ENCODE measurements at places on chromosomes 5 and 9.
A peak's percentile ranks its signal among the peaks of the same experiment; 100 is the strongest.

DNA sequence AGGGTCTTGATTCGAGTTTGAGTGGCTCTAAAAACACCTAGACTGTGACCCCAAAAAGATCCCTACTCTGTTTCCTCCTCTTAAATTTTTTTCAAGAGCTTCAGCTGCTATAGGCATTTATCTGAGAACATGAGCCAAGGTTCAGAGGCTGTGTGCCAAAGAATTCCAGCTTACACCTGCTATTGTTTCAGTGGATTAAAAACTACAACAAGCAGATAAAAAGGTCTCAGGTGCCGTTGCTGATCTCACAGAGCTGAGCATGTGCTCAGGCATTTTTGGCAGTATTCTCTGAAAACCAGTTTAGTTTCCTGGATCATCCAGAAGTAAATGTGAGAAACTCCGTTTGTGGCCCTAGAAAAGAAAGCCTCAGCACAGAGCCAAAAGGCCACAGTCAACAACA, 349.2 kb downstream of the DEPDC1B start:
- ATAC-seq: no peak

GRCh38 chr5:142597546-142598337, 88.1 kb downstream of the FGF1 start:
- no peak for ATAC-seq

DNA sequence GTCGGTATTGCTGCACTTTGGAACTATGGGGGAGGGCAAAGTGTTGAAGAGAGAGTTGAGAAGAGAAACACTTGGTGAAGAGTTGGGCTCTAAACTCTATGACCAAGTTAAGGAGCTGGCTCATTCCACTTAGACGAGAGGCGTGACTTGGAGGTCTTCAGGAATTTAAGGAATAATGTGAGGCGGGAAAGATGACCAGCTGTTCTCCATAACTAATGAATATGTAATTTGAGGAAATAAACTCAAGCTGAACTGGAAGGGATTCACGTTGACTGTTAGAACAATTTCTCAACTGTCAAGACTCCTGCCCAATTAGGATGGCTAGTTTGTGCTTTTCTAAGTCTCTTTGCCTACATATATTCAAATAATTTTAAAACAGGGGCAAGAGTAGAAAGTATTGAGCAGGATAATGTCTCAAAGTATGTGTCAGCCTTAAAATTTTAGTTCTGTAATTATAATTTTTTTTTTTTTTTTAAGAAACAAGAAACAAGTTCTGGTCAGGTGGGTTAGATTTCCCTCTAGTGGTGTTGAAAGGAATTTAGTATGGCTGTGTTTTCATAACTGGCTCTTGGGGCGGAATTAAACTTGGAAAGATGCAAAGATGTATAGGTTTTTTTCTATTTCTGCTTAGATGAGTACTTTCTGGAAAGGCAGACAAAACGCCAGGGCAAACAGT, 33.4 kb downstream of the TMEM252 start:
- peak; percentile 84 for ATAC-seq

GRCh38 chr5:132947671-132948070, 15.8 kb downstream of the AFF4 start:
- ATAC-seq: no peak

DNA sequence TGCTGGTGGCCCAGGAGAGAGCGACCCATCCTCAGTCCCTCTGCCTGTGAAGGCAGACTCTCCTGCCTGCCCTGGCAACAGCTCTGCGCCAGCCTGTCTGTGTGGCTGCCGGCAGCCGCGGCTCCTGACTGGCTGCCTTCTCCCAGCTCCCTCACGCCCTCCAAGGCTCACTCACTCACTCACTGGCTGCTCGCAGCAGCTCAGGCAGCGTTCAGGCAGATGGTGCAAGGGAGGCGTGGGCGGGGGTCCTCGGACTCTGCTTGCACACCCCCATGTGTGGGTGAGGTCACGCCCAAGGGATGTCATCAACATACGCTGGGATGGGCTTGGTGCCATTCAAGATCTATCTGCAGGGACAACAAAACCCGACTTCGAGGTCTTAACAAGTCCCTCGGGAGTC, 66.7 kb downstream of the DAB2IP start:
- peak; percentile 66 for ATAC-seq

DNA sequence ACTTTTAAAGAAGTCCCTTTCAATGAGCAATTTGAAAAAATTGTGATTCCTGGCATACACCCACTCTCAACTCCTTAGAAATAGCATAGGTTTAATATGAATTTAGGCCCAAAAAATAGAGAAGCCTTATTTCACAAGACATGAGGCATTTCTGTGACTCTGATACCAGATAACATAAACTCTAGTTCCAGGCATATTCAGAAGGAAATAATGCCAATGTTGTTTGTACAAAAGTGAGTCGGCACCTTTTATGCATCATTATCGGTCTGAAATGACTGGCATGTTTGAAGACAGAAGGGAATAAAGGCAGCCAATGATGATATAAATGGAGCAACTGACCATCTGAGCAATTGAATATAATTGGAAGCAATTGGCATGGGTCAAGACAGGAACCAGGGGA, 19.4 kb upstream of the RECK start:
- no peak for ATAC-seq

DNA sequence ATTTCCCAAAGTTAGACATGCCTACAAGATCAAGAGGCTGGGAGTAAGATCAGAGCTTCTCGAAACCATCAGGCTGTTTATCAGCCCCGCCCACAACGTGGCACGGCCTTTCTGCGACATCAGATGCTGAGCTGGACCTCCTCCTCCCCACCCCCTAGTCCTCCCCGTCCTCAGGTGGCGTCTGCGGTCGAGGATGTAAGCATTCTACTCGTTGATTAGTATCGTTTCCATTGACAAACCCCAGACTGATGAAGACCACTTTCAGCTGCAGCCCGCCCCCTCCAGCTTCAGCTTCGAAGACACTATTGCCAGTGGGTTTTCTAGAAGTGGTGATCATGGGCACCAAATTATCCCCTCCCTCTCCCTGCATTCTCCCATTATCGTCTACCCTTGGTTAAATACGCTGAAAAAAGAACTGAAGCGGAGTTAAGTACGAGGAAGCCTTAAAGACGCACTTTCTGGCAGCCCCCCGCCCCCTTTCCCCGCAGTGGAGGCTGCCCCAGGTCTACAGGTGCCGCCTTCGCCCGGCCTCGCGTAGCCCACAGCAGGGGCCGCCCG, 1.1 kb downstream of the PPIC start:
- no peak for ATAC-seq

GRCh38 chr5:15142458-15142857, 270.9 kb upstream of the ANKH start:
- ATAC-seq: no peak

DNA sequence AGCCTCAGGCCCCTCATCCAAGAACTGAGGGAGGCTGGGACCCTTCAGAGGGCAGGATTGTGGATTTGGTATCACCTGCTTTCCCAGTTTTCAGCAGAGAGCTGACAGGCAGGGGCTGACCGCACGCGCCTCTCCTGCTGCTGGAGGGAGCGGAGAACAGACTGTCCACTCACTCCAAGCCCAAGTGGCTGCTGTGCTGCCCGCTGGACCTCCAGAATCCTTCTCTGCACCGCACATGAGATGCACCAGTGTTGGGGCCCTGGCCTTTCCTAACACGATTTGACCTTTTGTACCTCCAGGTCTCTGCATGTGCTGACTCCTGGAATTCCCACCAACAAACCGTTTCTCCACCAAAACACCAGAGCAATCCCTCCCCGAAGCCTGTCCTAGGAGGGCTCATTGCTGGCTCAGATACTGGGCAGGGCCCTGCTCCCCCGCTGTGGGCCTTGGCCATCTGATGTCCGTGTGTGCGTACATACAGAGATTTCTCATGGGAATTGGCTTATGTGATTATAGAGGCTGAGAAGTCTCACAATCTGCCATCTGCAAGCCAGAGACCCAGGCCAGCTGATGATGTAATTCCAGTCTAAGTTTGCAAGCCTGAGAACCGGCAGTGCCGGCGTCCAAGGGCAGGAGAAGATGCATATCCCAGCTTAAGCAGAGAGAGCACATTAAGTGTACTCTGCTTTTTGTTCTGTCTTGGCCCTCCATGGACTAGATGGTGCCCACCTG, 141.7 kb downstream of the GADD45G start:
- peak; percentile 46 for ATAC-seq

DNA sequence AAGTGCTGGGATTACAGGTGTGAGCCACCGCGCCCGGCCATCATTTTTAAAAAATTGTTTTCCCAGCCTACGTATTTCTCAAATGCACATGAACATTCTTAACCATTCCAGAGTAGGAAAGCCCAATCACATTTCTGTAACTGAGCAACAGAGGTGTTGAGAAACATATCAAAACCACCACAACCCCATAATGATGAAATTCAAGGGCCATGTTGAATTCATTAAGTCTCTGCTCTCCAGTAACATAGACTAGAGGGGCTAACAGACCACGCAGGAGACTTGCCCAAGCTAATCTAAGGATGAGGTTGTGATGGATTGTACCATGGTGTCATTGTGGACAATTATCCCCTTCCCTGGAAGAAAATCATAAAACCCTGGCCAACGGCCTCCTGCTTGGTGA, 52.9 kb downstream of the MYO10 start:
- ATAC-seq: no peak

DNA sequence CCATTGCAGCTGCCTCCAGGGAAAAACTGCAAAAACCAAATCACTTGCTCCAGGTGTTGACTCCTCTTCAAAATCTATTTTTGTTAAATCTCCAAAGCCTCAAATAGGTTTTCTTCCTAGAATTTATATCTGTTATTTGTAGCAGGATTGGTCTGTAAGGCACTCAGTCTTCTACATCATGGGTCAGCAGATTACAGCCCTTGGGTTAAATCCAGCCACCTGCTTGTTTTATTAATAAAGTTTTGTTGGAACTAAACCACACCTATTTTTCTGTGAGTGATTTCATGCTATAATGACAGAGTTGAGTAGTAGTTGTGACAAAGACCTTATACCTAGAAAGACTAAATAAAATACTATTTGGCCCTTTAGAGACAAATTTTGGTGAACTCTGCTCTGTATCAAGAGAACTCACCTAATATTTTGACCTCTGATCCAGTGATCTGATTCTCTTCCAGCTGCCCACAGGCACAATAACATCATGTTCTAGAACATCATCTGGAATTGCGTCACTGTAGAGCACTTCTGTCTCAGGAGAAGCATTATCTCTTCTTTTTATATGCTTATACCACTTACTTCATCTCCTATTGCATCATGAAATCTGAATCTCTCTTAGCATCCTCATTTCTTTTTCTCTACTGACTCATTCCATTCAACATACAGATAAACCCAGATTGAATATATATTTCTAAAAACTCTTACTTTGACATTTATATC, 130.1 kb downstream of the RPS23 start:
- ATAC-seq: peak; percentile 85

DNA sequence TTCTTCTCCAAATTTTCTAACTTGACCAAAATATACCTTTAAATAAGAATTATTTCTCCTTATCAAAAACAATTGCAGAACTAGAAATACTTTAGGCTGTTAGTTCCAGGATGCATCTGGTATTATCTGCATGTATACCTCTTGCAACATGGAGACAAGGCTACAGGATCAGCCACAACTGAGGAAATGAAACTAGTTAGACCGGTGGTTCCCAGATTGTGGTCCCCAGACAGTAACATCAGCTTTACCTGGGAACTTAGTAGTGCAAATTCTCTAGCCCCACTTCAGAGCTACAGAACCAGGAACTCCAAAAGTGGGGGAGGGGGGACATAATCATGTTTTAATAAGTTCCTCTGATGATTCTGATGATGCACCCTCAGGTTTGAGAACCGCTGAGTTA, 61.6 kb upstream of the C9orf72 start:
- no peak for ATAC-seq

DNA sequence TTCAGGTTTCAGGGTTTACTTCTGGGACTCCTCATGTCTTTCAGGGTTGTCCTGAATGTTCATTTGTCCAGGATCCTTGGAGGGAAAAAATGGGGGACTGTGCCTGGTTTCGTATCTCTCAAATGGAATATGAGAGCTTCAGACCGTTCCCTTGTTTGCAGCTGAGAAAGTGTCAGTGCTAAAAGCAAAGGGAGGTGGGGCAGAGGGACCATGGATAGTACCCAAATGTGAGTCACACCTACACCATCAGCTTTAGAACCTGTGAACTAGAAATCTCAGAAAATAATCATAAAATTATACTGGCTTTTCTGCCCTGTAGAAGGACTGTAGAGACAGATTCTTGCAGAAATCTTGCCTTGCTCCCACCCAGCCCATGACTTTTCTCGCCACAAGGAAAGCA, 84.3 kb upstream of the TAF11L2 start:
- no peak for ATAC-seq

GRCh38 chr5:111851631-111852548, 94.9 kb upstream of the NREP start:
- no peak for ATAC-seq

DNA sequence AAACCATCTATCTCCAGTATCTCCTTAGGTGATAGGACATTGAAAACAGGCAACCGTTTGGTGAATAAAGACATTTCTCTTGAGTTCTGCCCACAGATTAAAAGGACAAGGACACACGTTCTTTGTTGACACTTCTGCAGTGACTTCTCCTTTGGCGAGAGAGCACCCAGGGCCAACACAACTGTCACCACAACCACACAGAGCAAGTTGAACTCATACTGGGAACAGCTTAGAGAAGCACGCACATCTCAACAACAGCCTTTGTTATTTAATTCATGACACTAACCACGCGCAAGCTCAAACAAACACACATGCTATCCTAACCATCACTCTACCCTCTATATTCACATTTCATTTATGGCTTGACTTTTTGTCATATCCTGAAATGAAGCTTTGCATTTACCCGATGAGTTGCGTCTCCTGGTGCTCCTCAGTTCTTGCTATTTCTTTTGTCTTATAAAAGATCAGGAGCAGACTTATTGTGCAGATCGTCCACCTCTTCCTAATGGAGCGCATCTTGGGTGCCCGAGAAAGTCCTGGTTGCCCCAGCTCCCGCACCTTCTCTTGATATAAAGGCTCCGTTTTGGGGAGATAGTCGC, 543 bp downstream of the ST8SIA4 start:
- no peak for ATAC-seq

- no peak for ATAC-seq
Observed at GRCh38 chr5:93296338-93296737, 284.7 kb downstream of the NR2F1-AS1 start.

- peak; percentile 48 for ATAC-seq
Observed at GRCh38 chr9:78023003-78023741, 8.4 kb downstream of the GNAQ start.
